ENCODE measurements at places on chromosomes 16 and 17.

DNA sequence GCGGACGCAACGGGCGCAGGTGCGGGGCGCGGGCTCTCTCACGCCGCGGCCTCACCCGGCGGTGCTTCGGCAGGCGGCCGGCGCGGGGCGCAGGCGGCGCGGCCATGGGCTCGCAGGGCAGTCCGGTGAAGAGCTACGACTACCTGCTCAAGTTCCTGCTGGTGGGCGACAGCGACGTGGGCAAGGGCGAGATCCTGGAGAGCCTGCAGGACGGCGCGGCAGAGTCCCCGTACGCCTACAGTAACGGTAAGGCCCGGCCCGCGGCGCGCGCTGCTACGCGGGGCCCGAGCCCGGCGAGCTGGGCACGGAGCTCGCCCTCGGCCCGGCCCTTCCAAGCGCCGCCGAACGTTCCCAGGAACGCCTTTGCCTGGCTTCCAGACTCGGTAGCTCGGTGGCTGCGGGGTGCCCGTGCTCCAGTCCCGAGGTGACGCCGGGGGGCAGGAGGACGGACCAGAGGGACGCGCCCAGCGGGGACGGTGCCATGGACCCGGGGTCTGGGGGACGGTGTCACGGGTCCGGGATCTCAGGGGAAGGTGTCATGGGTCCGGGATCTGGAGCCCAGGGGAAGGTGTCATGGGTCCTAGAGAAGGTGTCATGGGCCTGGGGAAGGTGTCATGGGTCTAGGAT, 435 bp downstream of the RAB40C start:
- DNase-seq, result no peak

GRCh38 chr17:28725166-28725659, 820 bp downstream of the TLCD1 start:
- no peak for DNase-seq

DNA sequence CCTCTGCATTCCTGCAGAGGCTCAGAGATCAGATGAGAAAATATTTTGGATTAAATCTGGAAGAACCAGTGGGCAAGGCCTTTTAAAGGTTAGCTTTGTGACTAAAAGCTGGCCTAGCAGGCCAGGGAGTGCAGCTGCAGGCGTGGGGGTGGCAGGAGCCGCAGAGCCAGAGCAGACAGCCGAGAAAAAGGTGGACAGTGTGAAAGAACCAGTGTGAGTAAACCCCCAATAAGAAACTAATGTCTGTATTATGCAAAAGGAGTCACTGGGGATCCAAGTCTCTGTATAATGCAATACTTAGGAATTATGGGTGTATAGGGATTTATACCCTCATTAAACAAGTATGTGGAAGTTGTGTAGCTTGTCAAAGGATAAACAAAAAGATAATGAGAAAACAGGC, 21.4 kb upstream of the SPACA3 start:
- DNase-seq, result no peak

DNA sequence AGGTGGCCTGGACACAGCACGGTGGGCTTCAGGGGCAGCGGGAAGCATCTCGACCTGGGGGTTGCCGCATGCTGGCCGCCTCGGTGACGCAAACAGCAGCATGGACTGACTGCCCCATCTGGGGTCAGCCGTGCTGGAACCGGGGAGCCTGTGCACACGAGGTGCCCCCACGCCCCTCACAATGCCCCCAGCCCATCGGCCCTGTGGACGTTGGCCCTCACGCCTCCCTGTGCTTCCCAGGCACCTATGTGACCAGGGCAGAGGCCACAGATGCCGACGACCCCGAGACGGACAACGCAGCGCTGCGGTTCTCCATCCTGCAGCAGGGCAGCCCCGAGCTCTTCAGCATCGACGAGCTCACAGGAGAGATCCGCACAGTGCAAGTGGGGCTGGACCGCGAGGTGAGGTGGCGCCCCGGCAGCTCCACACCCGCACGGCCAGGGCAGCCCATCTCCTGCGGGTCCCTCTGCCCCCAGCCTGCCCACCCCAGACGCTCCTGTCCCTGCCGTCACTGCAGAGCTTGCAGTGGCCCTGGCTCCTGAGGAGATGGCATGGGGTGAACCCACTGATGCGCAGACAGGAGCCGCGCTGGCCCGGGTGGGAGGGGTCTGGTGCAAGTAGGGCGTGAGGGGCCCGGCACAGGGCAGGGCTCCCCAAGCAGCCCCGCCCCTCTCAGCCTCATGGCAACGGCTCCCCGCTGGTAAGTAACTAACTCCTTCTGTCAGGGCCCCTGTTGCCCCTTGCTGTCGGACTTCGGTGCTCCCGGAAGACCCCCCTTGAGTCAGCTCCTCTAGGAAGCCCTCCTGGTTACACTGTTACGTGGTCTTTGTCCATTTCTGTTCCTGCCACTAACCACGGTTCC, 13.6 kb downstream of the CDH15 start:
- DNase-seq, result no peak

DNA sequence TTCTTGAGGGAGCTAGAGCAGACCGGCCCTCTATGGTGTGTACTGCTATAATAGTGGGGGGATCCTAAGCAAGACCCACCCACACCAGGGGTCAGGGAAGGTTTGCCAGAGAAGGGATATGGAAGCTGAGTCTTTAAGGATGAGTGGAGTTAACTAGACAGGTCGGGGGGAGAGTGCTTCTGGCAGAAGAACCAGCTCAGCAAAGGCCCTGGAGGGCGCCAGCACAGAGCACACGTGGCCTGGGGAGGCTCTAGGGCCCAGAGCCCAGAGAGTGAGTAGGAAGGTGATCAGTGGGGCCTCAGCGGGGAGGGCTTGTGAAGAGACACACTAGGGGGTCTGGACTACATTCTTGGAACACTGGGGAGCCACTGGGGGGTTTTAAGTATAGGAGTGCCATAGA, 21.1 kb downstream of the NGFR start:
- no peak for DNase-seq

GRCh38 chr17:58329035-58329809, 627 bp upstream of the TSPOAP1 start:
- DNase-seq, result no peak

- no peak for DNase-seq
Measured at GRCh38 chr17:44346064-44346844, 1.2 kb downstream of the GRN start.
